Bladder microvascular endothelial cell (primary cell): ENCODE measurements at places on chromosomes 5 and 9. TPM values are rescaled to one million over a fixed set of nuclear protein-coding genes. Genes with fewer than 3 reads are reported as not detected.

PCDHB14 gene
- total RNA-seq = 0.49 and 1.8 TPM in 2 replicates

OR1L6 gene
- not detected in 2 replicates for total RNA-seq

SCGB3A2 gene
- total RNA-seq = not detected in 2 replicates

PDE6A gene
- total RNA-seq = 0.06 TPM in 1 of 2 replicates, not detected in the other
